ENCODE measurements at places on chromosomes 6 and 20.

- no peak for DNase-seq
These were observed 465.8 kb downstream of the FRK start for GRCh38 chr6:115594891-115595290.

GRCh38 chr6:115908906-115909559 is 151.7 kb downstream of the FRK start:
- no peak for DNase-seq

DNA sequence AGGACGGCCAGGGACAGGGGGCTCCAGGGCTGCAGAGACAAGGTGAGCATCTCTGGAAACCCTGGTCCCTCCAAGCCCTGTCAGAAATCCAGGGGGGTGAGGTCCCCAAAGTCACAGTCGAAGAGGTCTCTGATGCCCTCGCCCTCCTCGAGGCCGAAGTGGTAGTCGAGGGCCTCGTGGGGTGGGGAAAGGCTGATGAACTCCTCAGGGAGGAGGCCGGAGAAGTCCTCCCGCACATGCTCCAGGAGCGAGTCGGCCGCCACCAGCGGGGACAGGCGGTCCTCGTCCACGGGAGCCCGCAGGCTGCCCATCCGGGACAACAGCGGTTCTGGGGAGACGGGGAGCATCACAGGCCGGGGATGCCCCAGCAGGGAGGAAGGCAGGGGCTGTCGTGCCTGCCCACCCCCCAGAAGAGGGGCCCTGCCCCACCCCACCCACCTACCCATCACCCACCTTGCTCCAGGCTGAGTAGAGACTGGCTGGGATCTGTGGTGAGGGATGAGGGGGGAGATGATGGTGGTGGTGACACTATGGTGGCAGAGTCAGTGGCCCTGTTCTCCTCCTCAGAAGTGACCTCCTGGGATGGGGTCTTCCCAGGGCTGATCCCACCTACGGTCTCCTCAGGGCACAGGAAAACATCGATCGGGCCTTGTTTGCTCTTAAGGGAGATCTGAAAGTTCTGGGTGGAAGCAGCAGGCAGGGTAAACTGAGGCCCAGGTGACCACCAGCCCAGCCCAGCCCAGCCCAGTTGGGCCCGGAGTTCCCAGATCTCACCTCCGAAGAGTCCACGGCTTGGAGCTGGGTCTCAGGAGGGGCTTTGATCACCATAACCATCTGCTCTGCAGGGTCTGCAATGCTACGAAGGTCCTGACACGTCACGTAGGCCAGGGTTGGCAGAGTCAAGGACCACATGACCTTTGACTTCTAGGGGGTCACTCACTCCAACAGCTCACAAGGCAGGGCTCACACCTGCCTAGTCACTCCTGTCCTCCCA is 2.7 kb upstream of the NECAB3 start:
- no peak for DNase-seq

- no peak for DNase-seq
These were observed 439.0 kb upstream of the JAG1 start for GRCh38 chr20:11112832-11113231.

- no peak for DNase-seq
These were observed 897 bp downstream of the CHD6 start for GRCh38 chr20:41617059-41617901.

GRCh38 chr6:36578431-36578830 is 15.7 kb upstream of the SRSF3 start:
- no peak for DNase-seq

GRCh38 chr20:63977739-63978276 is 1.6 kb downstream of the SAMD10 start:
- DNase-seq: peak; percentile 37

DNA sequence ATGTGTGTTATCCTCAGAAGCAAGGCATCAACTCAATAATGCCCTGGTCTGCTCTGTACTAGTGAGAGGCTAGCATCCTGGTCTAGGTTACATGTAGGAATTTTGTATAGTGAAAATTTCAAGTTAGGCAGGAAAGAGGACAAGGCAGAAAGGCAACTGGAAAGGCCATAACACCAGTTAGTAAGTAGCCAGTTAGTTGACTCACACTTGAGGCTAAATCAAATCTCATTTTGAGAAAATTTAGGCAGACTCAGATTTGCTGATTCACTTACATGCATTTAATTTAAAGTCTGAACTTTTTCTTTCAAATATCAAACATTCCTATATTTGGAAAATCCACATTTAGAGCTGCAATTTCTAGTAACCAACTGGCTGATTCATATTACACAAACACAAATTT is 184.5 kb upstream of the TCF21 start:
- no peak for DNase-seq

DNA sequence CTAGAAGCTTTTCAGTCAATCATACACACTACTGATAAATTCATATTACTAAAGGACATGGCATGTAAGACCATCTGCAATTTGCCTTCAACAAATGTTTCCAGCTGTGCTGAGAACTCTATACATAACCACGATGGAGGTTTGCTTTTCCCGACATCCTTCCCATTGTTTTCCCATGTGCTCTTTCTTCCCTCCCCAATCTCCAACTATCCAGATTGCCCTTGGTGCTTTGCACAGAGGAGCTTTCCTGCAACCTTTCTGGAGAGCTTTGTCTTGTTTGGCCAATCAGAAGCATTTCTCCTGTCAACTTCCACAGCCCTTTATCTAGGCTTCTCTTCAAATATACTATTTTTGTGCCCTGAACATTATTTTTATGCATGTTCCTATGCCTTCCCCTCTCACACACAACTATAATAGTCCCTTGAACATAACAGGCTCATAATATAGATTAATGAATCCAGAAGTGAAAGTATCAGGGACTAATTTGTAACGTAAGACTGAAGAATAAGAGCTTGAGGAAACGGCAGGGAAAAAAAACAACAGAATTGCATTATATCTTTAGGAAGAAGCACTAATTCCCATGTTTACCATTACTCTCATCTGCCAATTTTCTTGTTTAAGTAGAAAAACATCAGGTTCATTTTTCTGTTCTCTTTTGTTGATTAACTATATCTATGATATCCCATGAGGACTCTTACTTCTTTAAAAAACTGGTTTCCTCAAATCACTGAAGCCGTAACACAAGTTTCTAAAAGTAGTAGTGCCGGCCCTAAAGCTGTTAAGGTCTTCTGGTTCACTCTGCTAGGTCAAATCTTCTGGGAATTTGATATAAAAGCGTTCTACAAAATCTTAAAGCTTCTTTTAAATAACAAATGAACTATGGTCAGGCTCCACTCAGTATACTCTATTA is 20.1 kb downstream of the SMLR1 start:
- no peak for DNase-seq

DNA sequence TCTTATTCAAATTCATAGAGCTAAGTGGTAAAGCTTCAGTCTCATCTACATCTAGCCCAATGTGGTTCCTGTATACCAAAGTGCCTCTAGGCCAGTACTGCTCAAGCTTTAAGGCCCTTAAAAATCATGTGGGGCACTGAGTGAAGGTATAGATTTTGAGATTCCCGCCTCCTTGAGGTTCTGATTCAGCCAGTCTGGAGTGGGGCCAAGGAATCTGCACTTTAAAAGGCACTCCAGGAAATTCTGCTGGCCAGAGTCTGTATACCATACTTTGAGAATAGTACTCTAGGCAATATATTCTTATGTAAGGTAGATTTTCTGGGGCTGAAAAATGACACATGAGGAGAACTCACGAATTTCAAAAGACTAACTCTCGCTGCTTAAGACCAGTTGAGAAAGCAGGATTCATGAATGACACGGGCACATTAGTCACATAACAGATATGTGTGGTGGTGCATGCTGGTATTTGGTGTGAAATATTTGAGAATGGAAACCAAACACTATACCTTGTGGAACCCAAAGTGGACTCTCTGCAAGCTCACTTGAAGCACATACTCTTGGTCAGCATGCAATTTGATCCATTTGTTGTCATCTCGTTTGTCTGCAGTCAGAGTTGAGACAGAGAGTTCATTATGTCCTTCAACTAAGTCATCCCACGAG is 47.6 kb upstream of the SIM1 start:
- DNase-seq: no peak

DNA sequence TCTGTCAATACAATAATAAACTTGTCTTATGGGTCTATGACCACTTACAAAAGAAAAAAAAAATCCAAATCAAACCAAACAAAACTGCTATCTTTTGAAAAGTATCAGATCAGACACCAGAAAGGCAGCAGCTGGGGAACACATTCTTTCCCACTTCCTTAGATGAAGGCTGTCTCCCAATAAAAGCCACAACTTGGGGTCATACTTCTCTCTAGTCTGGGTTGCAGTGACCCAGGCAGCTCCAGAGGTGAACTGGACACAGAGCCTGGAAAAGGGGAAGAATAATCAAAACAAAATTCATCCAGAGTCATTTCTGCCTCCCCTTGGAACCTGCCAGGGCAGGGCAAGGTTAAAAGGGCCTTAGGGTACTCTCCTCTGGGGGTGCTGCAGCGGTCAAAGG is 19.1 kb downstream of the ATXN1 start:
- no peak for DNase-seq

DNA sequence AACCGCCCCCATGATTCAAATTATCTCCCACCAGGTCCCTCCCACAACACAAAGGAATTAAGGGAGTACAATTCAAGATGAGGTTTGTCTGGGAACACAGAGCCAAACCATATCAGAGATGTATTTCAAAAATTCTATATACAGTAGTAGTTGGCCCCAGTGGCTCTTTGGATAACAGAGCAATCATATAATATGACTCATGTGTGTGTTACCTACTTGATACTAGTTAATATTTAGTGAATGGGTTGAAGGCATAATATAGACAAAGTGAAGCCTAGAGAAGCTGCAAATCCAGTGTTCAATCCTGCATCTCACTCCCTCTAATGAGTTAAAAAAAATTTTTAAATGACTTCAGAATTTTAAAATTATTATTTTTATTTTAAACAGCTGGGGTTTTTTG is 43.2 kb downstream of the KAT14 start:
- no peak for DNase-seq

DNA sequence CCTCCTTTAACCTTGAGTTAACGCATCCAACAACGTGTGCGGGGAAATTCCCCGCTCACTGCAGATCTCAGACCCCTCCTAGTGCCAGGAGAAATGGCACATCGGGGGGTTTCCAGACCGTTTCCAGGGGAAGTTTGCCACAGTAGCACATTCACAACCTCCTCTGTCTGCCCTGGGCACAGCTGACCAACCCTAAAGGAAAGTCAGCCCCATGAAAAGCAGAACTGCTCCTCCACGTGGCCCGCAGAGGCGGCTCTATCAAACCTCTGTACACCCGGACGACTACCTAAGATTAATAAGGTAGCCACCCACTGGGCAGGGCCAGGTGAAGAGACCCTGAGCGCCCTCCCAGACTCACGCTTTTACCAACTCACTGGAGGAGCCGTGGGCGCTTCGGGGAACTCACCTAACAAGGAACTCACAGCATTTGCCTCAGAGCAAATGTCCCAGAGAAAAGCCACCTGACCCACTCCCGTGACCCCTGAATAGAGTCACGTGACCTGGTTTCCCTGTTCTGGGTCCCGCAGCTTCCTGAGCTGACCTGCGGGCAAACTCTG is 93.1 kb downstream of the PRND start:
- peak; percentile 62 for DNase-seq

- DNase-seq: no peak
These were observed 656 bp downstream of the TDRD6 start for GRCh38 chr6:46688117-46688965.

- no peak for DNase-seq
These were observed 21.6 kb downstream of the SOBP start for GRCh38 chr6:107511511-107511993.

GRCh38 chr20:56783826-56784225 is 154.7 kb downstream of the TFAP2C start:
- no peak for DNase-seq

- no peak for DNase-seq
These were observed 190.3 kb downstream of the TAF4 start for GRCh38 chr20:61875221-61875885.

GRCh38 chr6:39451831-39452230 is 129.3 kb upstream of the KCNK16 start:
- no peak for DNase-seq

DNA sequence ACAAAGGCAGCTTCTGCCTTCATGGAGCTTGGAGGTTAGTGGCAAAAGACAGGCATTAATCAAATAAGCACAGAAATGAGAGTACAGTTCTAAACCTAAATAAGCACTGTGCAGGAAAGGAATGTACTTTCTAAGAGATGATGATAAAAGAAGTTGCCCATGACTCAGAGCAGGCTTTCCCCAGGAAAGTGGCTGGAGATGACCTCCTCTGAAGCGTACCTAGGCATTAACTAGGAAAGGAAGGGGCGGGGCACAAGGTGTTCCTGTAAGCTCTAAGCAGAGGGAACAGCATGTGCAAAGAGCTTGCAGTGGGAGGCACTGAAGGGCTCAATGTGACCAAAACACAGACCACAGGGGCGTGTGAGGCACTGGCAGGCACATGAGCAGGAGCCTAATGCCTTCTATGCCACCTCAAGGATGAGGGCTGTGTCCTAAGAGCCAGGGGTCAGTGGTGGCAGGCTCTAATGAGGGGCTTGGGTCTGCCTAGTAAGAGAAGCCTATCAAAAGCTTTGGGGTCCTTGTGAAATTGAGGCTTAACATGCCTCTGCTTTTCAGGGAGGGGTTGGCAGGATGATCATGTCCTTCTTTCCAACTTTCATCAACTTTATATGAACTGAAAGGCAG is 4.9 kb downstream of the SSTR4 start:
- no peak for DNase-seq

DNA sequence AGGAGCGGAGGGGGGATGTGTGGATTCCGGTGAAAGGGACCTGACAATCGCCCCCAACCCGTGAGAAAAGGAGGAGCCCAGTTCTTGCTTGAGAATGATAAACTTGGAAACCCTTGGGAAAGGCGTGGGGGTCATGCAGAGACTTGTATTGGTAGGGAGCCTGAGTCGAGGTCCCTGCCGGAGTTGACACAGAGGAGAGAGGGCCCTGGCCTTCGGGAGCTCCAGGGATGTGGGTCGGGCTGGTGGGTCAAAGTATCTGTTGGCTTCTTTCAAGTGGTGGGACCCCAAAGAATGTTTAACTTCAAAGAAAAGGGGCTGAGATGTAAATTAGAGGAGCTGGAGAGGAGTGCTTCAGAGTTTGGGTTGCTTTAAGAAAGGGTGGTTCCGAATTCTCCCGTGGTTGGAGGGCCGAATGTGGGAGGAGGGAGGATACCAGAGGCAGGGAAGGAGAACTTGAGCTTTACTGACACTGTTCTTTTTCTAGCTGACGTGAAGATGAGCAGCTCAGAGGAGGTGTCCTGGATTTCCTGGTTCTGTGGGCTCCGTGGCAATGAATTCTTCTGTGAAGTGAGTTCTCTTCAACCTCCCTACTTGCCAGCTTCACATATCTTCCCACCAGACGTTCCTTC is 571 bp downstream of the CSNK2B start:
- DNase-seq: no peak

GRCh38 chr6:151958332-151958731 is 150.8 kb downstream of the ESR1 start:
- no peak for DNase-seq

- DNase-seq: no peak
These were observed 15.1 kb downstream of the RFPL4B start for GRCh38 chr6:112362027-112362795.

GRCh38 chr6:17629824-17630510 is 29.9 kb downstream of the FAM8A1 start:
- no peak for DNase-seq

GRCh38 chr20:17833036-17833674 is 133.4 kb downstream of the BANF2 start:
- no peak for DNase-seq

GRCh38 chr6:17877196-17877894 is 110.1 kb downstream of the KIF13A start:
- no peak for DNase-seq

- DNase-seq: no peak
These were observed 54.7 kb upstream of the SNX9 start for GRCh38 chr6:157768304-157768703.
